ENCODE measurements at places on chromosomes 2 and 18.
A peak's percentile ranks its signal among the peaks of the same experiment; 100 is the strongest.

GRCh38 chr18:77093586-77093985 is 39.0 kb downstream of the MBP start:
- DNase-seq, result no peak

- no peak for DNase-seq
These were observed 652.4 kb downstream of the SLC4A3 start for GRCh38 chr2:220279840-220280239.

GRCh38 chr18:29250259-29250658 is 1073.3 kb upstream of the CDH2 start:
- no peak for DNase-seq

DNA sequence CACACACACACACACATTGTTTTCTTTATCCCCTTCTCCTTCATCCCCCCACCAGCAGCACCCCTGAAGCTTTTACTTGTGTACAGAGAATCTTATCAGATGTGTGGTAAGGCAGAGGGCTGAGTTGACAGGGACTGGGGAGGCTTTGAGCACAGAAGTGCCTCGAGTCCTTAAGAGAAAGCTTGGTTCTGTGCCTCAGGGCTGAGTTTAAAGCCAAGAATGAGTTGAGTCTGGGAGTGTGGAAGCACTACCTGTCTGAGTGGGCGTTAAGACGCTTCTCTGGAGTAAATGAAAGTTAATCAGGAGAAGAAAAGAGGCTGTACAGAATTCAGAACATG is 2.7 kb downstream of the ID2 start:
- DNase-seq, result no peak

DNA sequence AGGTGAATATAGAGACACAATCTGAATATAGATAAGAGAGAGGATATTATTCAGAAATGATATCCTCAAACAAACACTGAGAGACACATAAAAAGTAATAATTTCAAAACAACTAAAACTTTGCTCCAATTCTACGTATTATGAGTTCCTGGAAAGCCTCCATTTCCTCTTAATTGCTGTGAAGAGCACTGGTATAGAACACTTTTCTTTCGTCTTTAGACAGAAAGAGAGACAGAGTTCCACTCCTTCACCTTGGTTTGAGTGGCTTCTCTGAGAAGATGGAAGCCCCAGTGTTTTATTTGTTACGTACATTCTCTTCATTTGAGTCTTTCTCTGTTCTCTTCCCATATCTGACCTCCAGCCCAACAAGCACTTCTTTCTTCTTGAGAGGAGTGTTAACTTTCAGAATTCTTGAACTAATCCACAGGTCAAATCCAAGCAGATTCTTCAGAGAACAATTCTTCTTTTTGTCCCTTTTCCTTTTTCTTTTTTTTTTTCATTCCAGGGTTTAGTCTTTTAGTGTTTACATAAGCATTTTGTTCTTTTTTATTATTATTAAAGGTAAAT is 6.4 kb upstream of the PIK3C3 start:
- no peak for DNase-seq

GRCh38 chr18:6653880-6654279 is 75.6 kb upstream of the ARHGAP28 start:
- no peak for DNase-seq

GRCh38 chr18:525036-525797 is 24.7 kb upstream of the COLEC12 start:
- DNase-seq, result no peak

DNA sequence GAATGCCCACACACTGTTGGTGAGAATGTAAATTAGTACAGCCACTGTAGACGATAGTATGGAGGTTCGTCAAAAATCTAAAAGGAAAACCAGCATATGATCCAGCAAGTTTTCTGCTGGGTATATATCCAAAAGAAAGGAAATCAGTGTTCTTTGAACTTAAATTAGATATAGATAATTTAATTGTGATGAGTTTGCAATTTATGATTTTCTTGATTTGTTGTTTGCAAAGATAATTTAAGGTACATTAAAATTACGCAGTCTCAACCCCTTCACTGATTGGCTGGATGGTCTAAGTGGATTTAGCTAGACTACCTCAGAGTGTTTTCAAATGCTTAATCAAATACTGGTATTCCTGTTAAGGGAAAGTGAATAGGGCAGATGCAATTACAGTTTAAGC is 302.2 kb downstream of the GALNT13 start:
- no peak for DNase-seq

GRCh38 chr2:180219491-180219890 is 212.4 kb upstream of the CWC22 start:
- DNase-seq, result no peak

GRCh38 chr2:61436092-61436491 is 34.8 kb downstream of the USP34 start:
- no peak for DNase-seq

DNA sequence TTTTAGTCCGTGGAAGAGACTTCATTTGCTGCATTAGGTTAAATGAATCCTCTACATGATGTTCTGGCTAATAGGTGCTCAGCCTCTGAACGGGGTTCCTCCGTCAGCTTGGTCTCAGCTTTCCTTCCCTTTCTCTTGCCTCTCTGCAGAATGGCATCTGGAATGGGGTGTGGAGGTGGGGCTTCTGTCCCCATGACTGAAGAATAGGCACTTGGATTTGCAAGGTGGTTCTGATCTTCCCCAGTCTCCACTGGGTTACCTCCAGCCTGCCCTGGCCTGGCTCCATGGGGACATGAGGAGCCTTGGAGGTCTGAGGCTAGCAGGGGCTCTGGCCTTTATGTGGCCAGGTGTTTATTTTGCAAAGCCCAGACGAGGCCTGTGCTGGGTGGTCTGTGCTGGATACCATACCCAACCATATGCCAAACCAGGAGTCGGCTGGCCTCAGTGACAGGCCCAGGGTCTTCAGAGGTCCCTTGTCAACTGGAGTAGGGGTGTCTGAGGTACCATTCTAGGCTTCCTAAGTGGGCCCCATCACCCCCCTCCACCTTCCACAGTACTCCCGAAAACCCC is 28.2 kb upstream of the LAPTM4A start:
- no peak for DNase-seq

DNA sequence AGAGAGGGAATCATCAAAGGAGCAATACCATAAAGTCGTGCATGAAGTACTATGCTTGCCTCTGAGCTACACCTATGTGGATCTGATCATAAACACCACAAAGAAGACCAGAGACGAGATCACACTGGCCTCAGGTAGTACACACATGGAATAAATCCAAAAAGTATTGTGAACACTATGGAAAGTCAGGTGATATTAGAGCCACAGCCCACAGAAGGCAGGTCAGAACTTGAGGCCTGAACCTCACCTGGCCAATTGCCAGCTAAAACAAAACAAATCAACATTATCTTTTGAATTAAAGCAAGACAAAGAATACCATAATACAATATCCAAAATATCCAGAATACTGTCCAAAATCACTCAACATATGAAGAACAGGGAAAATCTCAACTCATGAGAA is 371.1 kb downstream of the NCKAP5 start:
- no peak for DNase-seq

DNA sequence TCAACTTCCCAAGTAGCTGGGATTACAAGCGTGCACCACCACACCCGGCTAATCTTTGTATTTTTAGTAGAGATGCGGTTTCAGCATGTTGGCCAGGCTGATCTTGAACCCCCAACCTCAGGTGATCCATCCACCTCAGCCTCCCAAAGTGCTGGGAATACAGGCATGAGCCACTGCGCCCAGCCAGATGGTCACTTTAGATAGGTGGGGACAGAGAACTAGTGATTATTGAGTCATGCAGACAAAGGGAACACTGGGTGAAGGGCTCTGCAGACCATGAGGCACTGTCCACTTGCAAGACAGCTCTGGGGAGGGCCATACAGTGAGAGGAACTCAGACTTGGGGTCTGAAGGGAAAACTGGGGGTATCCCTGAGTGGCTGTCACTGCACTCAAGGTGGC is 58.4 kb upstream of the POMC start:
- no peak for DNase-seq

GRCh38 chr18:55240978-55241377 is 281.7 kb upstream of the CCDC68 start:
- DNase-seq, result peak; percentile 15

DNA sequence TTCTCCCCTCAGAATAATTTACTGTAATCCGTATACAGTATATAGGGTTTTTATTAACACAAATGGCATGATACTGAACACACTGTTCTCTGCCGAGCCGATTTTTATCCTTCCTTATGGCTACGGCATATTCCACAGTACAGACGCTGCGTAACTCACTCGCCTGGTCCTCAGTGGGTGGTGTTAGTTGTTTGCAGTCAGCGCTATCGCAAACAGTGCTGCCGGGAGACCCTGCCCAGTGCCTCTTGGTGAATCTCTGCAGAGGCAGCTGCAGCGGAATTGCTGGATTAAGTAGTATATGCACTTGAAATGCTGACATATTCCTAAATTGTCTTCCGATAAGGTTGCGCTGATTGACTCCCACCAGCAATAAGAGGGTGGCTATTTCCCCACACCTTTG is 73.9 kb downstream of the MARCO start:
- no peak for DNase-seq

DNA sequence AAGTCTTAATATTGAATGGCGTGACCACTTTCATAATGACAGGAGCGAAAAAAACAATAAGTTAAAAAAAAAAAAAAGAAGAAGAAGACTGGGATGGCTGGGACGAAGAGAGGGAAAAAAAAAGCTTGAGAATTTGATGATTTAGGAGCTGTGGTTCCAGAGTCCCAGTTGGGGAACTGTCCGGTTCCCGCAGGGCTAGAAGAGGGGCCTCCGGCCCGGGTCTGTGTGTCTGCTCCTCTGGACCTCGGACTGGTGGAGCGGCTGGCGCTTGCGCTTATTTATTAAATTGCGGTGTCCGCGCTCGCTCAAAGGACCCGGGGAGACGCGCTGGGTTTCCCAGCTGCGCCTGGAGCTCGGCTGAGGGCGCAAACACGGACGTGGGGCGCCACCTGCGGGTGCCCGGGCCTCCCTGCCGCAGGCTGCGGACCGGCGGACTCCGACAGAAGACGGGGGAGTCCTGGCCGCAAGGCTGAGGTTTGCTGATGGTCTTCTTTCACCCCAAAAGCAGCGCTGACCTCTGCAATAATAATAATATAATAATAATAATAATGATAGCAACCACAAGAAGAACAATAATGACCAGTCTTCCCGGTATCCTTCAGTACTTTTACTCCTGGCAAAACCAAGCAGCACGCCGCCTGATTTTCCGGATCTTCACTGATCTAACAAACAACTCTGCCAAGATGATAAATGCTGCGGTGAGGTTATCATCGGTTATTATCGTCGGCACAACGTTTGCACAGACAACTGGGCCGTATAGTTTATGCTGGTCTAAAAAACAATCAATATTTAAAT is at the start of gene CBLN2:
Gene CBLN2, minus strand, starts transcription at position 251 of the 795 bp plus-strand sequence. CDS start 2,182 bp downstream, outside the sequence.
- DNase-seq, result peak; percentile 86

- DNase-seq, result no peak
These were observed 57.2 kb downstream of the INPP5D start for GRCh38 chr2:233117351-233117750.

DNA sequence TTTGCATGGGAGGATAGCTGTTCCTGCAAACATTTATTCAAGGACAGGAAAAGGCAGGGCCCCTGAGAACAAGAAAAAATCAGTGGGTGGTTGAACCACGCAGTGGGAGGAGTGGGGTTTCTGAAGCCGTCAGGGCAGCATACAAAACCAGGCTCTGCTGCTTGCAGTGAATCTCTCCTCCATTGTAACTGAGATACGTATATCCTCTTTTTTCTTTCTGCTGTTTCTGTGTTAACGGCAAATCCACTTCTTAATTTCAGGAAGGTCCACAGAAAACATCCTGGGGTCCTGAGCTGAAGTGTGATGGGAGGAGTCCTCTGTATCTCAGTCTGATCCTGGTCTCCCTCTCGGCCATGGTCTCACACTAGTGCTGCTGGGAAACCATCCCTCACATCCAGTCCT is 27.2 kb upstream of the KCNF1 start:
- no peak for DNase-seq

DNA sequence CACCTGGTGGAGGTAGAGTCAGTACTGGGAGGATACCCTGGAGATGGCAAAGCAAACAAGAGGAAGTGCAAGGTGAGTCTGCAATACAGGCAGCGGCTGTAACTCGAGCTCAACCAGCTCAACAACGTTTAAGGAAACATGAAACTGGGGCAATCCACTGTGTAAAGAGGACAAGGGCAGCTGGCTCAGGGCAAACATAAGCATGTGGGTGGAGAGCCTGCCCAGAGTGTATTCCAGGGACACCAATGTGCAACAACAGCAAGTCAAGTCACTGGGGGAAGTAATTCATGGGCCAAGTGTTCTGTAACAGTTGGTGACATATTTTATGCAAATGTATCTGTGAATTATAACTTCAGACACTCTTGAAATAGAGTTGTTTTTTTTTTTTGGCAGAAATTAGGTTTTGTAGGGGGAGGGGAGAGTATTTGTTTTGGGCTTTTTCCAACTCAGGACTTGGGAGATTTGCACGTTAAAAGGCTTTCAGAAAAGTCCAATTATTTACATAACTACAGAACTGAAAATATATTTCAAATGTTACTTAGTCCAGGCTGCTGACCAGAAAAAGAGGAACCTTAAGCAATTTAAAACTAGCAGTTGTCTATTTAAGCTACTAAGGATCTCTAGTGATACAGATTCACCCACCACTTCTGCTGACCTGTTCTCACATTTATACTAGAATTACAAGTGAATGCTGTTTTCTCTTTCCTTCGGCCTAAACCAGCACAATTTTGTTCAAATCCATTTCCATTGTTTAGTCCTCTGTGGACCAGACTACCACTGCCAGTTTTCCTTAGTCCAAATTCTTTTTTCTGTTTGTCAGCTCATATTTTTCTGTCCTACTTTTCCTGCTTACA is 18.6 kb downstream of the NRXN1 start:
- DNase-seq, result no peak

DNA sequence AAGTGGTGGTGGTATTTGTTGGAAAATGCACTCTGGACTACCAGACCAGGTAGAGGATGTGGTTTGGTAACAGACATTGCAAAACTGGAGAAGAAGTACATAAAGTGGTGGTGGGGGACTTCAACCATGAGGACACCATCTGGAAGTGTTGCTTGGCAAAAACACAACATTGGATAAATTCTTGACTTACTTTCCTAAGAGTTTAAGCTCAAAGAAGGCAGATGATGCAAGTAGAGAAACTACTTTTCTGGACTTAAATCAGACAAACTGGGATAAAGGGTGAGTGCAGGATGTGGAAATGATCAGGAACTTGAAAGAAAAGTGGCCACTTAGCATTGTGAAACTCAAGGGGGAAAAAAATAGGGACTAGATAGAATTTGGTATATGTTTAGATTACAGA is 487.4 kb downstream of the ZEB2 start:
- DNase-seq, result no peak

DNA sequence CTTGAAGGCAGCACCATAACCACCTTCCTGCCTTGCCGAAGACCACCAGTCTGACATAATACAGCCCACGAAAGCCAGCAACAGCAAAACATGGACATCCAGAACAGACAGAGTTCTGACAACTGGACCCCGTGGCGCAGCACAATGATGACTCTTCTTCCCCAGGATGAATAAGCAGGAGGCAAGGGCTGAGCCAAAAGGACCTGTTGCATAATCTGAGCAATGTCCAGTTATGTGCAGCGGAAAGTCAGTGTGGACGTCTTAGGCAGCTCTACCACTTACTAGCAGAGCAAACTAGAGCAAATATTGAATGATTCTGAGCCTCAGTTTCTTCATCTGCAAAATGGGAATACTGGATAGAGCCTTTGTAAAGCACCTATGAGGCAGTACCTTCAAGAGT is 225.1 kb downstream of the ZBTB7C start:
- no peak for DNase-seq
